ENCODE measurements at places on chromosomes 5 and 9.

DNA sequence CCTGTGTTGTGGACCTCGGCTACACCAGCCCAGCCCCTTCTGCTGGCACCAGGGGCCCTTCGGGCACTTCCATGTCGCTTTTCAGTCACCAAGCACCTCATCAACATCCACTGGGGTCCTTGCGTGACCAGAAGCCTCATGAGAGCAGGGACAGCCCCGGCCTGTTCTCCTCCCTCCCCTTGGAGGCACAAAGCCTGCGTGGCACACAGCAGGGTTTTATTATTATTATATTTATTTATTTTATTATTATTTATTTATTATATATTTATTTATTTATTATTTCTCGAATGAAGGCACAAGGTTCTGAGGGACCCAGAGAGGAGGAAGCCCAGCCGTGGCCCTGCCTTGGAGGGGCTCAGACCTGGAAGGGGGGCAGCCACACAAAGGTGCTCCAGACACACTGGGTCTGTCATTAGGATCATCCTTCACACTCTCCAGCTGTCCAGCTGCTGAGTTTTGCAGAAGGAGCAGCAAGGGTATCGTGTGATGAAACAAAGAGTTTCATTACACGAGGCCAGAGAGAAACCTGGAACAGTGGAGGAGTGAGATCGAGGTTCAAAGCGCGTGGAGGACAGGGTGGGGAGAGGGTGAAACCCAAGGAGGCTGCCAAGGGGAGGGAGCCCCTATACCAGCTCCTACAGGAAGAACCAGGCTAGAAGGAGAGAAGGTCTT, 5.2 kb downstream of the VAV2 start:
- DNase-seq = no peak

GRCh38 chr9:113934167-113934828, 58.2 kb downstream of the ZNF618 start:
- DNase-seq = no peak

DNA sequence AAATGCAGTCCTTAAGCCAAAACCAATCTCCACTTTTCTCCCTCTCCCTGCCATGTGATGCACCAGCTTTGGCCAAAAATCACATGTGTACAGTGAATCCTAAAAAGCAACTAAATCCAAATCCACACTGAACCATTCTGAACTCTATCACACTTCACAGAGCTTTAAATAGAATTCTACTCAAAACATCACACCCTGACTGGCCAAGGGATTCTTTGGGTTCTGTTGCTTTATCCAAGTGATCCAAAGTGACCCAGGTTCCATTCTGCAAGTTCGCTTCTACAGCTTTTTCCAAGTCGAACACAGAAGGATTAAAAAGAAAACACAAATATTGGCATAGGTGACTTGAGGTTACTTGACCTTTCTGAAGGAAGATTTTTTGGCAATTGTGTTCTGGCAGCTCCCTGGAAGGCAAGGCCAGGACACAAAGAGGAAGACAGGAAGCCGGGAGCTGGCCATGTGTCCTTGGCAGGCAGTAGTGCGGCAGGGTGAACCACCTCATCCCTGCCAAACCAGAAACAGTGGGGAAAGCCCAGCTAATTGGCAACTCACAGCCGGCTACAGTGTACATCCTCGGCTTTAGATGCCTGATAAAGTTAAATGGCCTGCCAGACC, 115.0 kb downstream of the NFIB start:
- DNase-seq = no peak

GRCh38 chr9:114003758-114004157, 74.3 kb downstream of the AMBP start:
- no peak for DNase-seq

GRCh38 chr5:176178789-176179188, 59.4 kb upstream of the SIMC1 start:
- no peak for DNase-seq

- DNase-seq = no peak
These were observed 345.9 kb upstream of the RPS23 start for GRCh38 chr5:82624062-82624461.

- no peak for DNase-seq
These were observed 19.3 kb downstream of the PGGT1B start for GRCh38 chr5:115243412-115243811.

GRCh38 chr9:107613321-107613720, 123.8 kb upstream of the KLF4 start:
- DNase-seq = no peak

GRCh38 chr5:157471709-157472108, 11.7 kb downstream of the NIPAL4 start:
- DNase-seq = no peak

- no peak for DNase-seq
These were observed 17.8 kb upstream of the S1PR3 start for GRCh38 chr9:88973281-88974045.

DNA sequence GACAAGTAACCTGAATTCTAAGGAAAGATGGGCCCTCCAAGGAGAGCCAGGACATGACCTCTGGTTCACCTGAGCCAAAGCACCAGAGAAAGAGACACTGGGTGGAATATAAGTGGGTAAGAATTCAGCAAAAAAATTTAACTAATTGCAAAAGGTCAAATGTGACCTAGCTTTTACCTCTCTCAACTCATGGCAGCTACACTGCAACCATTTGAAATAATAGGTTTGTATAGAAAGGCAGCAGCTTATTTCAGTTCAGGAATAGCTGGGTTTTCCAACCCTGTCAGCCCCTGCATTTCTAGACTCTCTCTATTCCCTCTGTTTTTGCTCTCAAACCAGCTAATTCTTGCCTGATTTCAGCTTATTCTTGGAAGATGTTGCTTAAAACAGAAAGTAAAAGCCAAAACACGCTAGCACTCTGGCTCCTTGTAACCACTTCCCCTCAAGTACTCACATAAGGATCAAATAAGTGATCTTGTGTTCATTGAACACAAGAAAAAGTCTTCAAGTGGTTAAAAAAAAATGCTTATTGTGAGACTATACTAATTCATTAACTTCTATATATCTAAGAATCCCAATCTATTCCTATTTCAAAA, 101.1 kb upstream of the NR4A3 start:
- peak; percentile 45 for DNase-seq

GRCh38 chr5:13659391-13659790, 285.1 kb downstream of the DNAH5 start:
- DNase-seq = no peak

GRCh38 chr9:133423216-133423615, 1.0 kb downstream of the ADAMTS13 start:
- DNase-seq = no peak

DNA sequence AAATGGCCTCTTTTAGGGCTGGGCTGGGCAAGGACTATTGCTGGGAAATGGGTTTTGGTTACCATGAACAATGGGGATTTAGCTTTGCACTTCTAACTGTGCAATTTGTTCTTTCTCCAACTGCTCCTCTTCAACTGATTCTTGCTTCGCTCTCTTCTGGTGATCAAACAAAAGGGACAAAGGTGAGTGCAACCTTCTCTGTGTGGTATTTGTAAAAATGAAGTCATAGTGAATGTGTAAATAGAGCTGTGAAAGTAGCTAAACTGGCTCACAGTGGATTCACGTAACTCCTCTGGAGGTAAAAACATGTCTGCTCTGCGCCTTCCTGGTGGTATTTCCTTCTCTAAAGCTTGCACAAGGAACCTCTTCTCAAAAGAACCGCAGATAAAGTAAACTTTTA, 20.9 kb upstream of the SPINK14 start:
- DNase-seq = no peak

DNA sequence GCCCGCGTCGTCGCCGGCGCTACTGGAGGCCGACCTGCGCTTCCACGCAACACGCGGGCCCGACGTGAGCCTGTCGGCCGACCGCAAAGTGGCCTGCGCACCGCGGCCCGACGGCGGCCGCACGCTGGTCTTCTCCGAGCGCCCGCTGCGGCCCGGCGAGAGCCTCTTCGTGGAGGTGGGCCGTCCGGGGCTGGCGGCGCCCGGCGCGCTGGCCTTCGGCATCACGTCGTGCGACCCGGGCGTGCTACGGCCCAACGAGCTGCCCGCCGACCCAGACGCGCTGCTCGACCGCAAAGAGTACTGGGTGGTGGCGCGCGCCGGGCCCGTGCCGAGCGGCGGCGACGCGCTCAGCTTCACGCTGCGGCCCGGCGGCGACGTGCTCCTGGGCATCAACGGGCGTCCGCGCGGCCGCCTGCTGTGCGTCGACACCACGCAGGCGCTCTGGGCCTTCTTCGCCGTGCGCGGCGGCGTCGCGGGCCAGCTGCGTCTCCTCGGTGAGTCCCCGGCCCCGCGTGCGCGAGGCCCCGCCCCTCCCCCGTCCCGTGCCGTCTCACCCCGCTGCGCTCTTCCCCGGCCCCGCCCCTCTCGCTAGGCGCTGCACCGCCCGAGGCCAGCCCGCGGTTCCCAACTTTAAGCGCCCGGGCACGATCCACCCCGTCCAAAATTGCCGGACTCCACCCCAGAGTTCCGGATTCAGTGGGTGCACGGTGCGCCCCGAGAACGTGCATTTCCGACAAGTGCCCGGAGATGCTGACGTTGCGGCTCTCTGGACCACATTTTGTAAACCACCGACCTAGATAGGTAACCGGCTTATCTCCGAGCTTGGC, 42.8 kb downstream of the NEURL1B start:
- no peak for DNase-seq

DNA sequence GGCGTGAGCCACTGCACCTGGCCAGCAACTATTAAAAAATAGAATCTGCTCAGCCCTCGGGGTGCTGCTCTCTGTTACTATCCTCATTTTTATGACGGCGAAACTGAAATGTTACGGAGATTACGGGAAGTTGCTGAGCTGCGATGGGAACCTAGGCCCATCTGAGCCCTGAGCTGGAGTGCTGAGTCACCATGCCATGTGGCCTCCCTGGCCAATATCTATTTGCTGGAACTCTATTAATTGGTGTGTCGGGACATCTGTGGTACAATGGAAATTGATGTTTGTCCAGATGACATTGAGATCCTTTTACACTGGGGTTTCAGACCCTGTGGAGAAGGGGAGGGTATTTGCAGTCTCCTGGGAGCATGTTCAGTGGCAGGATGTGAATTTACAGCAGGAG, 8.1 kb downstream of the PRDM12 start:
- no peak for DNase-seq

DNA sequence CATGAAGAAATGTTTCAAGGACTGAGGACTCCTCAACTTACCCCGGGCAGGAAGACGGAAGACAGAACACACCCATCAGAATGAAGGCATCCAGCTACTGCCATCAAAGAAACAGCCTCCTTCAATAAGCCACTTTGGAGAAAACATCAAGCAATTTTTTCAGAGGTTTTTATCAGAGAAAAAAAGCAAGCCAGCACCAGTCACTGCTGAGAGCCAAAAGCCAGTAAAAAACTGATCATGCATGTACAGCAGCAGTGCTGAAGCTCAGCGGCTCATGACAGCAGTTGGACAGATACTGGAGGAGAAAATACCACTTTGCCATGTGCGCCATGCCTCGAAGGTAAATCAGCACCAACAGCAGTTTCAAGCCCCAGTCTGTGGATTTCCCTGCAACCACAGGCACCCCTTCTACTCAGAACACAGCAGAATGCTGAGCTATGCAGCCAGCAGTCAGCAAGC, 10.1 kb upstream of the ZNF484 start:
- DNase-seq = no peak

DNA sequence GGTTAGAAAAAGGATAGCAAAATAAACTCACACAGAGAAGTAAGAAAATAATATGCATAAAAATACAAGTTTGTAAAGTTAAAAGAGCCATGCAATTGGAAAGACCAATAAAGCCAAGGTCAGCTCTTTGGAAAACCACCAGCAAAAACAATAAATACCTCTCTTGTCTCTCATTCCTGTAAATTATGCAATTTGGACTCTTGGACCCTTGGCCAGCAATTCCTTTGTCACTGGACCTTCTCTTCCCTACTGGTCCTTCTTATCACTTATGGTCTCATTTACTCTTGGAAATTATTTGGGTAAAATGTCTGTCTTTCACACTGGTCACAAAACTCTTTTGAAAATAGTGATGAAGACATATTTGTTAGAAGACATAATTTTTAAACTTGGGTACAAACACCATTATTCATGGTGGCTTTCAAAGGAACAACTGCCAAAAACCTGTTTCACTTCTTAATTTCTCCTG, 379.5 kb downstream of the TMEM232 start:
- DNase-seq = no peak

DNA sequence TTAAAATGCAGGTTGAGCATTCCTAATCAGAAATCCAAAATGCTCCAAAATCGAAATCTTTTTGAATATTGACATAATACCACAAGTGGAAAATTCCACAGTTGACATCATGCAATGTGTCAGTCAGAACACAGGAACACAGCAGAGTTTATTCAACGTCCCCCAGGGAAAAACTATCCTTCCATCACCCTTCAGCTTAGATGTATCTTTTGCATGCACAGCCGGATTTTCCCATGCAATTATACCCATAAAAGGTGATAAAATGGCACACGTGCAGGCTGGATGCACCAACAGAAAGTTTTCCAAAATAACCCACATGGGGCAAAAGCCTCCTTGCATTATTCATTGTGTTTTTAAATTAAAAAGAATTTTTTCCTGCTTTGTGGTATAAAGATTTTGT, 71.2 kb downstream of the RAB24 start:
- DNase-seq = no peak

DNA sequence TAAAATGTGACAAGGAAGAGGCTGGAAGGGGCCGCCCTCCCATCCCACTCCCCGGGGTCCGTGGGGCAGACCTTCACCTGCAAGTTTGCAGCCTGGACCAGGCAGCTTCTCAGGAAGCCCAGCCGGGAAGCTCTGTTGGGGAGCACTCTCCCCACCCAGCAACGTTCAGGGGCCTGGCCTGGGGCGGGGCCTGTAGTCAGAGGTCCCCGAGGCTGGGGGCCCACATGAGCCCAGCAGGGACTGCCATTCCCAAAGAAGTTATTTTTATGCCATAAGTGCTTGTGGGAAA, 32.7 kb upstream of the NOTCH1 start:
- DNase-seq = no peak

- DNase-seq = no peak
These were observed 2.6 kb upstream of the DAPK1 start for GRCh38 chr9:87494970-87495471.

DNA sequence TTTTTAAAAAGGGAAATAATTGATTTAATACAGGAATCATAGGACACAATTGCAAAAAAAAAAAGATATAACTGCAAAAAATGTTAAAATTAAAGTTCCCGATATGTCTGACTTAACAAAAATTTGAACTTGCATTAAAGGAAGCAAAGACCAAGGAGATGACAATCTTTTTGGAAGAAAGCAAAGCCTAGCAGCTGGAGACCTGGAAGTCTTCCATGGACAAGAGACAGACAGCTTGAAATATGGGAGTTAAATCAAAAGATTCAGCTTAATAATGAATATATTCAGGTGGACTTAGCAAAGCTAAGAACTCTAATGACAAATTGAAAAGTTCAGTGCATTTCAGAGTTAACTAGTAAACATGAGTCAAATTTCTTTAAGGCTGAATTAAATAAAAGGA, 568.7 kb upstream of the RGMB start:
- DNase-seq = no peak

DNA sequence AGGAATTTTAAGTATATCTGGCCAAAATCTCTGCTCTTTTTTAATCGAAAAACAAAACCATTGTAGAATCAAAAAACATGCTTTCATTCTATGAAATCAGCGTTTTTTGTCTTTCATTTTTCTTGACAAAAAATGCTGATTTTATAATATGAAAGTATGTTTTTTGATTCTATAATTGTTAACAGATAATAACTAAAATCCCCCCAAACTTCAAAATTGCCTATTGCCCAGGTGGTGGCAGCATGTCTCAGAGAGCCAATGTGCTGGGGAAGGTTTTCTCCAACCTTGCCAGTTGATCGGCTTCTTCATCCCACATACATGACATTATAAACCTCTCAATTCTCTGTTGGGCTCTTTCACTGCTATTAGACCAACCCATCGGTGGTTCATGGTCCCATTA, 5.1 kb upstream of the SMIM15 start:
- no peak for DNase-seq
